ENCODE measurements at places on chromosomes 12 and 14.

DNA sequence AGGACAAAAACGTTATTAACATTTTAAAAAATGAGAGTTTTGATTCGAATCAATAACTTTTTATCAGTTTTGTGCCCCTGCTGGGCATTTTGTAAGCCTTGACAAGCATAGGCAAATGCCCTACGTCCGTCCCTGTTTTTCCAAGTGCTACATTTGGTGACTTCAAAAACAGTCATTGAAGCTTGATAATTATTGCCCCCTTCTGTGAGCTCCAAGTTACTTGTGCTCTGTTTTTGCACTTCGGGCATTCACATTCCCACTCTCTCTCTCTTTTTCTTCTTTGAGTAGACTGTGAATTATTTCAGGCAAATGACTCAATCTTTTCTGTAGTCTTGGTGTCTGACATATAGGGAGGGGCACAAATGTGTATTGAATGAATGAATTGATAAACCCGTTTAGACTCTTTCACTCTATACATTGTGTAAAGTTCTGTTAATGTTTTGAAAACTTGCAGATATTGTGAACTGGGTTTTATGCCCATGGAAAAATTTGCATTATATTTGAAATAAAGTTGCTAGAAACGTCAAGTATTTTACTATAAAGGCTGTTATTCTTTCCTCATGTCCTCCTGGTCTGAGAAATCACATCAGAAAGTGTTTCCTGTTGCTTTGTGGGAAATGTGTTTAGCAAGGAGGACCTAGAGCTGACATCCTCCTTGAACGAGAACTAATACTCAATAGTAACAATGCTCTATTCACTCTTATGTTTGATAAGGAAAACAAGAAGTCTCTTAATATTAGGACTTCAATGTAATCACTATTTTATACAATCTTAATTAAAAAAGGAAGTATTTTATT, 1.4 kb downstream of the APAF1 start:
- peak overlapping the region; percentile 47 for H3K27ac ChIP-seq
- no peak for DNase-seq
- H3K4me1 ChIP-seq = peaks cover 21% of the 10 kb centered on the region
- H3K36me3 ChIP-seq = peaks cover 10% of the 10 kb centered on the region
- H3K4me3 ChIP-seq = peak overlapping the region; percentile 98

DNA sequence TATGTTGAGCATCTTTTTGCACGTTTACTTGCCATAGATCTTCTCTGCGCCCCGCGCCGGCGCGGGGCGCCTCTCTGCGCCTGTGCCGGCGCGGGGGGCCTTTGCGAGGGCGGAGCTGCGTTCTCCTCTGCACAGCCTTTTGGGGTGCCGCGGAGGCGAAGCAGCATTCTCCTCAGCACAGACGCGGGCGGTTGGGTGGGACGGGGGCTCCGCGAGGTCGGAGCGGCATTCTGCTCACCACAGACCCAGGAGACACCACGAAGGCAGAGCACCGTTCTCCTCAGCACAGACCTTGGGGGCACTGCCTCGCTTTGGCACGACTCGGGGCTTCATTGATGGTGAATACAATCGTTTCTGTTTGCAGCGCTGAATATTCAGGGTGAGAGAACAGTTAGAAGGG, 28.5 kb upstream of the ANHX start:
- no peaks in the 10 kb centered on the region for H3K36me3 ChIP-seq
- no peak overlapping the region for H3K27ac ChIP-seq
- no peak overlapping the region for H3K4me3 ChIP-seq
- no peaks in the 10 kb centered on the region for H3K4me1 ChIP-seq
- H3K27me3 ChIP-seq = no peaks in the 10 kb centered on the region

GRCh38 chr14:81594012-81594411, 60.4 kb upstream of the SEL1L start:
- H3K27me3 ChIP-seq = peaks cover 50% of the 10 kb centered on the region
- no peak overlapping the region for H3K27ac ChIP-seq
- no peak overlapping the region for H3K4me3 ChIP-seq
- H3K4me1 ChIP-seq = no peaks in the 10 kb centered on the region
- H3K36me3 ChIP-seq = no peaks in the 10 kb centered on the region
- no peak for DNase-seq

GRCh38 chr12:32116897-32117296, 10.2 kb downstream of the BICD1 start:
- H3K4me1 ChIP-seq = peaks cover 19% of the 10 kb centered on the region
- no peak overlapping the region for H3K4me3 ChIP-seq
- no peak for DNase-seq
- no peaks in the 10 kb centered on the region for H3K36me3 ChIP-seq
- H3K27ac ChIP-seq = no peak overlapping the region
- no peaks in the 10 kb centered on the region for H3K27me3 ChIP-seq

DNA sequence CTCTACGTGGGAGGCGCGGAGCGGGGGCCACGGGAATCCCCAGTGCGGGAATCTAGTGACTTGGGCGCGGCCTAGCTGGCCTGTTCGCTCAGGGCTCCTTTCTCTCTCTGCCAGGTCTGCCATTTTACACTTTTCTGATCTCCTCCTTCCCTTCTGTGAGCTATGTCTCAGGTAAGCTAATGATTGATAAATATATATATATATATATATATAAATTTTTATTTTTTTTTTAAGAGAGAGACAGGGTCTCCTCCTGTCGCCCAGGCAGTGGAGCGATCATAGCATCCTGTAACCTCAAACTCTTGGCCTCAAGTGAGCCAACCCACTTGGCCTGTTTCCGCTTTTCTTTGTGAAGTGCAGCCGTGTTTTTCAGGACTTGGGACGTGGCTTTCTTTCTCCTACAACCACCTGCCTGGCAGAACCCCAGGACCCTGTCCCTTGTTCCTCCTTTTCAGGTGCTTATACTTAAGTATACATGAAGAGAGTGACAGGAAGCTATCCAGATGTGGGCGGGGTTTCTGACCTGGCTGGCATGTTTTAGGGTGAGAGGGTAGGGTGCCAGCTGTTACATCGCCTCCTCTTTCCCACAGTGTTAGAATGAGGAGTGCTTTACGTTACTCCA, 547 bp downstream of the ZNF140 start:
- H3K27ac ChIP-seq = no peak overlapping the region
- no peaks in the 10 kb centered on the region for H3K27me3 ChIP-seq
- H3K4me3 ChIP-seq = no peak overlapping the region
- DNase-seq = no peak
- peaks cover 4% of the 10 kb centered on the region for H3K36me3 ChIP-seq
- H3K4me1 ChIP-seq = no peaks in the 10 kb centered on the region

DNA sequence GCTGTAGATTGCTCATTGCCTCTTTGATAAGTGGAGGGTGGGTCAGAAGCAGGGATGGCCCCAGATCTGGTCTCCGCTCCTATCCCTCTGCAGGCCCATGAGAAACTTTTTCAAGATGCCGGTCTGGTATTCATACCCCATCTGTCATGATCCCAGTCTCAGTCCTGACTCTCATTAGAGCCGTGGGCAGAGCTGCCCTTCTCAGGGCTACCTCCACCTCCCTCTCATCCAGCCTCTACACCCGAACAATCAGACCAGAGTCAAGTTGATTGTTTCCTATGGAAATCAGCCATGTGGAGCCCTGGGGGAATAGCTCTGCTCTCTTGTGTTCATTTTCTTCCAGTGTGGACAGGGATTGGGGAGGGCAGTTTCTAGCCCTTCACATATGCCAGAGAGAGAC, 45.8 kb downstream of the NEUROD4 start:
- no peak for DNase-seq
- H3K4me3 ChIP-seq = no peak overlapping the region
- peaks cover 42% of the 10 kb centered on the region for H3K27me3 ChIP-seq
- H3K36me3 ChIP-seq = peaks cover 4% of the 10 kb centered on the region

GRCh38 chr12:118185602-118186397, 49.9 kb downstream of the PEBP1 start:
- no peaks in the 10 kb centered on the region for H3K36me3 ChIP-seq
- no peak overlapping the region for H3K4me3 ChIP-seq
- H3K4me1 ChIP-seq = peaks cover 10% of the 10 kb centered on the region

DNA sequence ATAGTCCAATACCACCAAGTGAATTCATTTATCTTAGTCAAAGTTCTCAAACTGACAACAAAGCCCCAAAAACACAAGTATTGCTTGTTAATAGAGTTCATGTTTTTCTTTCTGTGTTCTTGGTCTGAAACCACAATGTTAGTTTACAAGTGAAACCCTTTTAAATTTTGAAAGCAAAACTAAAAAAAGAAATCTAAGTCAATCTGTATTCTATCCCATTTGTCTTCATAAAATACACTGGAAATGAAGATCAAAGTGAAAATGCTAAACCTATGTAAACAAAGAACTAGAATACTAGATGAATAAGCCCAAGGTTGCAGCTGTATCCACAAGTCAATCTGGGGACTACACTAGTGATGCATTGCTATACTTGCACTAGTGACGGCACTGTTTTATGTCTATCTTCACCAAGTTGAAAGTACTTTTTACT, 10.4 kb downstream of the MAP4K5 start:
- H3K27me3 ChIP-seq = no peaks in the 10 kb centered on the region
- H3K4me1 ChIP-seq = peaks cover 43% of the 10 kb centered on the region
- peaks cover 6% of the 10 kb centered on the region for H3K36me3 ChIP-seq
- peak overlapping the region; percentile 76 for H3K4me3 ChIP-seq
- peak overlapping the region; percentile 88 for H3K27ac ChIP-seq

DNA sequence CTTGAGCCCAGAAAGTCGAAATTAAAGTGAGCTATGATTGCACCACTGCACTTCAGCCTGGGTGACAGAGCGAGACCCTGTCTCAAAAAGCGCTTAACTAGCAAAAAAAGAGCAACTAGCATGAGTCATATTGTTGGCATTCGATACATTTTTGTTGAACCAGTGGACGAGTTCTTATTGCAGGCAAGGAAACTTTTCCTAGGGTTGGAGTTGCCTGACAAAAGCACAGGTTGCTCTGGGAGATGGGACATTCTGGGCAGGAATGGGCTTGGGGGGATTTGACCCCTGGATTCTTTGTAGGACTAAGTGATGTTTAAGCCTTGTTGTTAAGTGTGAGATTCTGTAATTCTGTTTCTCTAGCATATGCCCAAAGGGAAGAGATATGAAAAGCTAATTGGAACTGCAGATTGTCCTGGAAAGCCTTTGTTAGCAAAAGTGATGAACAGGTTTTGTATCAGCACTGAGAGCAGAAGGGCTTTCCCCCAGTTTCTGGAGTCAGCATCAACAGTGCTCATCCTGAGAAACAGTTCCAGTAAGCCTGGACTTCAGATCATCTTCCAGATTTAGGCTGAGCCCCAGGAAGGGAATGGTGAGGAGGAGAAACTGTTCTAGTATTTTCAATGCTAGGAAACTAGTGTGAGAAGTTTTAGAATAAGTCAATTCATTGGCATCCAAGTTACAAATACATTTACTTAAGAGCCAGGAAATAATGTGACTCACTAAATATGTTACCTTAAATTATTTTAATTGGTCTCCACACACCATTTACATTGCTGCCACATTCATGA, 123.1 kb downstream of the SRGAP1 start:
- no peak for DNase-seq
- H3K36me3 ChIP-seq = no peaks in the 10 kb centered on the region
- H3K27me3 ChIP-seq = peaks cover 27% of the 10 kb centered on the region
- no peak overlapping the region for H3K4me3 ChIP-seq
- no peak overlapping the region for H3K27ac ChIP-seq

DNA sequence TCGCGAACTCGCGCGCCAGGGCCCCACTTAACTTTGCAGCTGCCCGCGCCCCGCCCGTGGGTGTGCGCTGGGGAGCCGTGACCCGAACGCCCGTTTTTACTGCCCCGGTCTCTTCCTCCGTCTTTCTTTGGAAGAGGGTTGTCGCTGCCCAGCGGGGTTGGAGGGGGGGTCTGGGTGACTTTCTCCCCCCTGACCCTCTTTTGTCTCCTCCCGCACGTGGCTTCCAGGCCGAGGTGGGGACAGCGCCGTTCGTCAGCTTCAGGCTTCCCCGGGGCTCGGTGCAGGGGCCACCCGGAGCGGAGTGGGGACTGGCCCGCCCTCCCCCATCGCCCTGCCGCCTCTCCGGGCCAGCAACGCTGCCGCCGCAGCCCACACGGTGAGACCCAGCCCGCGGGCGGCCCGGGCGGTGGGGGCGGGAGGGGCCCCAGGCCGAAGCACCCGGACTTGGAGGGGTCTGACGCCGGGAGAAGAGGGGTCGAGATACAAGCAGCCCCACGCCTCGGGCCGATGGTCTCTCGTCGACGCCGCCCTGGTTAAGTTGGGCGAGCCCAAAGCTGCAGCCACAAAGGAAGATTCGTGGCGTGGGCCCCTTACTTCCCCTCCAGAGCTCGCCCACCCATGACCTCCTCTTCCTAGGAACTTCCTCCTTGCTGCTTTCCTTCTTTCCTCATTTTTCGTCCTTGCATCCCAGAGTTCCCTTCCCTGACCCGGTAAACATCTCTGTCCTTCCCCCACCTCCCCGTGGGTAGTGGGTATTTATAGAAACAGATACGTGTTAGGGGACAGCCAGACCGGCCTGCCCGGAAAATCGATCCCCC, 1.2 kb downstream of the DYRK2 start:
- H3K36me3 ChIP-seq = peaks cover 15% of the 10 kb centered on the region
- peaks cover 48% of the 10 kb centered on the region for H3K4me1 ChIP-seq
- peak overlapping the region; percentile 100 for H3K4me3 ChIP-seq
- peak; percentile 20 for DNase-seq

DNA sequence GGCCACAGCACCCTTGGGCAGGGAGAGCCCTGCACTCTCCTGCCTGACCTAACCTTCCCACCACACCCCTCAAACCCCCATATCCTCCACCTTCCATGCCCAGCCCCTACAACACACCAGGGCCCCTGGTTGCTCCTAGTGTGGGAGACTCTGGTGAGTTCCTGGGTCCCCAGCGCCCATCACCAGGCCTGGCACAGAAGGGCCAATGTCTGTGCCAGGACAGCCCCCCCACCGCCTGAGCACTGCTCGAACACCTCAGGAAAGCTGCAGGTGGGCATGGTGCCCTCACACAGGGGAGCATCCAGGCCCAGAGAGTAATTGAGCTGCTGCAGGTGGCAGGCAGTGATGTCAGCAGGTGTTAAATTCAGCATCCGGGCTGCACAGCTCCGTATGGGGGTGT, 15.2 kb downstream of the ADCY6 start:
- H3K4me3 ChIP-seq = no peak overlapping the region
- peaks cover 9% of the 10 kb centered on the region for H3K36me3 ChIP-seq
- DNase-seq = no peak
- peaks cover 36% of the 10 kb centered on the region for H3K27me3 ChIP-seq
- H3K4me1 ChIP-seq = peaks cover 10% of the 10 kb centered on the region

- DNase-seq = no peak
- H3K27ac ChIP-seq = no peak overlapping the region
- no peaks in the 10 kb centered on the region for H3K4me1 ChIP-seq
- H3K27me3 ChIP-seq = no peaks in the 10 kb centered on the region
- H3K4me3 ChIP-seq = no peak overlapping the region
Observed at GRCh38 chr12:19981944-19982343, 386.4 kb upstream of the PDE3A start.

DNA sequence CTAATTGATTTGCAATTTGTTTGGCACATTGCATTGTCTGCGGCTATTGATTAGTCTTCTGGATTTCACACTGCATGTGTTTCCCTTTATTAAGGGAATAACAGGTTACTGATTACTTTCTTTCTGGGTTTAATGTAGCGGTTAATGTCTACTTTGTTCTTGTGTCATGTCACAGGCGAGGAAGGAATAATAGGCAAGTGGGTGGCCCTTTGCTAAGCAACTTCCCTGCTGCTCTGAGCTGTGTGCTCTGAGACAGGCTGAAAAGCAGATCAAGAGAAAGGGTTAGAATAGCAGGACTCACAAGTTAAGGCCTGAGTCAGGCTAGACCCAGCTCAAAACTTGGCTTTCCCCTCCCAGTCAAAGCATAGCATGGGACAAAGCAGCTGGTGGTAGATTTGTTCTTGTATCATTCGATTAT, 77.2 kb downstream of the NKX2-1 start:
- no peak overlapping the region for H3K27ac ChIP-seq
- no peak overlapping the region for H3K4me3 ChIP-seq
- peaks cover 28% of the 10 kb centered on the region for H3K27me3 ChIP-seq
- DNase-seq = no peak

Measured in T-helper 17 cell (primary cell).